Ovary (tissue), 10 donors: ENCODE measurements at places on chromosomes 16 and 17. TPM values are rescaled to one million over a fixed set of nuclear protein-coding genes. Genes with fewer than 3 reads are reported as not detected.

KREMEN2 gene
- polyA plus RNA-seq: not detected

PRSS33 gene
- polyA plus RNA-seq: not detected

DNA sequence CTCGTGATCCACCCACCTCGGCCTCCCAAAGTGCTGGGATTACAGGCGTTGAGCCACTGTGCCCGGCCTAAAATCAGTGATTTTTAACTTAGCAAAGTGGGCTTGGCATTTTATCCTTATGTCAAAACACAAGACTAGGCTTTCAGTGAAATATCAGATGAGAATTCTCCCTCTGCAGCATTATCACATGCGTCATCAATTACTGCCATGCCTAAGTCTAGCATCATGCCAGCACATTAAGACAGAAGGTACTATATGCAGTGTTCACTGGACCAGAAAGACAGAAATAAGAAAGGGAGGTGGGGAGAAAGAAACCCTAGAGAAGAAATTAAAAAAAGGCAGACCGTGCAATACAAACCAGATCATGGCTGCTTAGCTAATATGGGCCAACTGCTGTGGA lies 29.8 kb downstream of the GPATCH8 start:
- DNase-seq: no peak

DNA sequence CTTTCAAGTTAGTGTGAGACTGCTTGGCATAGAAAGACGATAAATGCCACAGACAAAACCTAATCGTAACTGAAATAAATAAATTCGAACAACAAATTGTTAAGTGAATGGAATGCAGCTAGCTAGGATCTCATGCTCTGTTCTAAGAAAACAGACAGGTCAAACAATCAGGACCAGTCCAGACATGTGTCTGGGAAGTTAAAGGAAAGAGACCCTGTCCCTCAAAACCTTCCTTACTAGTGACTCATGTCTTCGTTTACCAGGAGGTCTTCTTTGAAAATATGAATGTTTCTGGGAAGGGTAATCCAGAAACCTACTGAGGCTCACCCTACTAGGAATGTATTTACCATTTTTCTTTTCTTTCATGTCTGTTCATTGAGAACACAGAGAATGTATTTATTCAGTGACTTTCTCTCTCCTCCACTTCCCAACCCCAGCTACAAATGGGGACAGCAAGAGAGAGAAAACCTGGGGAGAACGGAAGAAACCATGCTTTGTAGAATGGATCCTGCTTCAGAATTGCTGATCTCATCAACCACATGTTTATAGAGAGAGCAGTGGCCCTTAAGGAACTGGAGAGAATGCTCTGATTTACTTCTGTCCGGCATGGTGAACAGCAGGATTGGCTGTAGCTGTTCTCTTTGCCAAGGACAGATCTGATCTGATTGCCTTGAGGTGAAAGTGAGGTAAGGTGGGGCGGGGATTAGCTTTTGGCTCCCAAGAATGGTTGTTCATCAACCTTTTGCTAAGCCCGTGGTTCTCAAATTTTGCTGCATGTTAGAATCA lies 39.4 kb upstream of the DHX8 start:
- DNase-seq: no peak

TLE7 gene
- polyA plus RNA-seq: 0.10 TPM

GRCh38 chr16:68128577-68129305 lies 43.6 kb downstream of the NFATC3 start:
- no peak for DNase-seq

- peak; percentile 61 for DNase-seq
Observed at GRCh38 chr16:89721546-89722391, 432 bp downstream of the ZNF276 start.

FAM171A2 gene
- polyA plus RNA-seq: 3.6 TPM

GRCh38 chr17:42002792-42003301 lies 14.4 kb downstream of the DNAJC7 start:
- DNase-seq: no peak

TEX14 gene
- 0.48 TPM for polyA plus RNA-seq

HCRT gene
- polyA plus RNA-seq: not detected

- no peak for DNase-seq
Observed at GRCh38 chr17:61325382-61326073, 74.1 kb upstream of the TBX2 start.

DNA sequence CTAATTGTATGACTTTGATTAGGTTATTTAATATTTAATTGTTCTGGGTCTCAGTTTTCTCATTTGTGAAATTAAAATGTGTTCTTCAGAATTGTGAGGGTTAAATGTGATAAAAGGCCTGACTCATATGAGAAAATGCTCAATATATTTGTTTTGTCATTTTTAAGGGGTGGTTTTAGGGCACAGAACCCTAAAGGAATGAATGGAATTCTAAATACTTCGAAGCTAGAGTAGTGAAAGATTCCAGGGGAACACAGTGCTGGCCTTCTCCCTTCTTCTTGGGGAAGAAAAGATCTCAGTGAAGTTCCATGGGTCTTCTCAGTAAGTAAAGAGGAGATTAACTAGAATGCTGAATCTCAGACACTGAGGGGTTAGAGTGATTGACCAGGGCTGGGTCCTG lies 3.9 kb upstream of the SMPD3 start:
- DNase-seq: no peak

DNA sequence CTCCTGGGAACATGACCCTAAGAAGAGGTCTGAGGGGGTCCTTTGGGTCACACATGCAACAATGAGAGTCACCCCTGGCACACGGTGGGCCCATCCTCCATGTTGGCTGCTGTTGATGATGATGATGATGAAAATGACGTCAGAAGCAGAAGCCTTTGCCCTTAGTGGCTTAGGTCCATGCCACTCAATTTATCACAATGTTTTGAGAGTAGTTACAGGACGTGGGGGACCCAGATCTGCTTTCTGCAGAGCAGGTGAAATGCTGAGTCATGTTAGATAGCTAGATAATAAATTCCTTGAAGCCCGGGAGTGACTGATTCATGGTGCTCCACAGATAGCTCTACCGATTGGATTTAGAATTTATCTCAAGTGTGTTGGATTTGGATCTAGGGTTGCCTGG lies 53.9 kb downstream of the VPS35L start:
- no peak for DNase-seq

GRCh38 chr17:58278661-58279015 lies 2.1 kb downstream of the MPO start:
- no peak for DNase-seq

WNK4 gene
- polyA plus RNA-seq: 1.1 TPM

HIGD1B gene
- polyA plus RNA-seq: 6.3 TPM

- DNase-seq: peak; percentile 3
Observed at GRCh38 chr16:49470513-49470991, 96.9 kb downstream of the C16orf78 start.
